ENCODE measurements at places on chromosomes 2 and 18.

- no peak for DNase-seq
Observed at GRCh38 chr2:125168442-125168841, 1143.4 kb downstream of the CNTNAP5 start.

DNA sequence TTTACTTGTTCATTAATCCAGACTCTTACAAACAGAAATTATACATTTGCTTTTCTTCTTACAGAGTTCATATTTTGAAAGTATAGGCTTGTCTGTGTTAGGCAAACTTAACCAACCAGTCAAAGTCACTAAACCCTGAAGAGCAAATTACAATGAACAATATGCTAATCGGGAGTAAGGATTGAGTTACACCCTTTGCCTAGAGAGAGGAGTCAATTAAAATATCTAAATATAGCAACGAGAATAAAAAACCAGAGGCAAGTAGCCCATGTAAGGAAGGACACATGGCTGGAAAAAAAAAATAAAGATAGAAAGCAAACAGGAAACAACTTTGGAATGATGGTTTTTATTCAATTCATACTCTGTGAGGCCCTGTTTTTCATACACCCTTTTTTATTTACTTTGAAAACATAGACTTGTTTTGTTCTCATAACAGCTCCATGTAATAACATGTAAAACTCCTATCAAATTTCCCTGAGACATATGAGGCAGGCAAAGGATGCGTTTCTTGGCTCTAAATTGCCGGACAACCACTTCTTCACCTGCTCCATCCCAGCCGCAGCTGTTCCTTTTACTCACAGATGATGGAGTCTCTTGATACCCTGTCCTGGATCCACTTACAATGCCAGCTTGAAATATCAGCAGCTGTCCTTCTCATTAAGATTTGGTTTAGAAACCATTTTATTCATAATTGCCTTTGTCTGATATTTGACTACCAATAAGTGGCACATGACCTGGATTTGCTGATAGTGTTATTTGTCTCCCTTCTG, 767.7 kb upstream of the GCFC2 start:
- DNase-seq, result no peak

GRCh38 chr2:10229462-10230099, 73.1 kb upstream of the HPCAL1 start:
- DNase-seq, result no peak

- no peak for DNase-seq
Observed at GRCh38 chr2:61759005-61759404, 94.9 kb downstream of the FAM161A start.

GRCh38 chr2:2472881-2473280, 141.8 kb upstream of the MYT1L start:
- no peak for DNase-seq

DNA sequence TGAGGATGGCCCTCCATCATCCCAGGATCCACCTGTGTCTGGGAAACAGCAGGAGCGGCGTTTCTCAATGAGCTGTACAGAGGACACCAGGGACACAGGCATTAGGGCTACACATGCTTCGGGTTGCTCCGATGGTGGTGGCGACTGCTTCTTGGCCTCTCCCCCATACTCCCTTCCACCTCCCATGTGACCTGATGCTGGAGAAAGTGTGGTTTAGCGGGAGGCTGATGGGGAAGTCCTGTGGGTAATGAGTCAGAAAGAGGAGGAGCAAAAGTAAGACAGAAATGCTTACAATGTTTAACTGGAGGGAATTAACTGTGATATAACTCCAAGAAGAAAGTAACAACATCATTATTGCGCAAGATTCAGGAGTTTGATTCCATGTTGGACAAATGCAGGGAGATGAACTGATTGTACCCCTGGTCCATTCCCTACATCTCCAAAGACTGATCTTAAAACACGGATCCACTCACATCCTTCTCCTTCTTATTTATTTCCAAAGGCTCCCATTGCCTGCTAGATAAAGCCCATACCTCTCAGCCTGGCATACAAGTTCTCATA, 186.6 kb downstream of the NRP2 start:
- DNase-seq, result no peak

- DNase-seq, result no peak
Observed at GRCh38 chr2:121489284-121489683, 41.4 kb upstream of the RNU4ATAC start.

- DNase-seq, result no peak
Observed at GRCh38 chr2:40208463-40208862, 243.4 kb downstream of the SLC8A1 start.

GRCh38 chr2:118044854-118045253, 31.0 kb upstream of the CCDC93 start:
- DNase-seq, result no peak

DNA sequence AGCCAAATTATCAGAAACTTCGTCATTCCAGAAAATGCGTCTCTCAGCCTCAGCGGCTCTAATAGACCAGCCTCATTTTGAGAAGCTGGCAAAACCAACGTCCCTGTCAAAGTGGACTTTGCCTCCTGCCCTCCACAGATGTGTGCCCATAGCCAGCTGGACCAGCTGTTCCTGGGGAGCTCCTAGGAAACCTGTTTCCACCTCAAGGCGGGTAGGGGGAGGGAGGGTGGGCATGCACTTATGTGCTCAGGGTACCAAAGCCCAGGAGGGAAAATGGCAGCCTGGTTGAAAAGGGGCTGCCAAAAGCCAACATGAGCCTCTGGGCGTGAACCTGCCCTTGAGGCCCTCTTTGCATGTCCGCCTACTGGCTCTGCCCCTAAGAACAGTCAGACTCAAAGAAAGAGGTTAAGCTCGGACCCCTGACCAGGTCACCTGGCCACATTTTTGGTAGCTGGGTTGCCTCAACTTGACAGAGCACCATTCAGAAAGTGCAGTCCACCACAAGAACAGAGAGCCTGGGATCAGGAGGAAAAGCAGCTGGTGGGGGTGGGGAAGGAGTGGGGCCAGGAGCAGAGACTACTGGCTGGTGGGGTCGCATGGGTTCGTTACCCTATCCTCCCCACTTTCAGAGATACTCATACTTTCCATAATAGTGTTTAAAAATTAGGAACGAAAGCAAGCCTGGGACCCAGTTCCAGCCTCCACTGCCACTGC, 3.5 kb downstream of the PER2 start:
- no peak for DNase-seq

DNA sequence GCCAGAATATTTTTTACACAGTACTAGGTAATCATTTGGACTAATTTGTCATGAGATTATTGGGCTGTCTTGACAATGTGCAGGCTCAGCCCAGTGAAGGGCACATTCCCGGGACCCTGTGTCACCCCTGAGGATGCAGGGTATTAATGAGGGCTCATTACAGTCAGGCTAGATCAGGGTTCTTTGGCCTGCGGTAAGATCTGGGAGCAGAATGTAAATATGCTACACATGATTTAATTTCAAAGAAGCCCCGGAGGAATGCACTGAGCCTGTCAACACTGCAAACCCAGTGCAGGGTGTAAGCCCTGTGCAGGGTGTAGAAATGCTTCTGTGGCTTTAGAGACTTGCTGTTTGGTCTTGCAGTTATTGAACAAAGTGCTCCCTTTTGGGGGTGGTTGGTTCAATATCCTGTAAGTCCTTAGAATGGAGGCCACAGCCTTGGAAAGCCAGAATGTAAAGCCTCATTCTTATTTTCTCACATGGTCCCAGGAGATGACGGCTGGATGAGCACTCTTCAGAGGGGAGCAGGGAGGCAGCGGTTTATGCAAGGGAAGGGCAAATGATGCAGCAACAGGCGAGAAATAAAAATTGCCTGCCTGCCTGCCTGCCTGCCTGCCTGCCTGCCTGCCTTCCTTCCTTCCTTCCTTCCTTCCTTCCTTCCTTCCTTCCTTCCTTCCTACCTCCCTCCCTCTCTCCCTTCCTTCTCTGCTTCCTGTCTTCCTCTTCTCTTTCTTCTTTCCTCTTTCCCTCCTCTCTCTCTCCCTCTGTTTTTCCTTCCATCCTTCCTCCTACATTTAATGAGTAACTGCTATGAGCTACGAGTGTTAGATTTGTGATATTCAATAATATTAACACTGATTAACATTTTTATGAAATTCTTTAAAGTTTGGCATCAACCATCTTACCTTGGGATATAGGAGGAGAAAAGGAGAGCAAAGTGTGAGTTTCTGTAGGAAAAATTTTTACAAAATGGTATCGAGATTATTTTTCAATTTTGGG, 148.8 kb downstream of the VAPA start:
- no peak for DNase-seq

GRCh38 chr2:54984476-54984875, 65.8 kb downstream of the RTN4 start:
- no peak for DNase-seq

DNA sequence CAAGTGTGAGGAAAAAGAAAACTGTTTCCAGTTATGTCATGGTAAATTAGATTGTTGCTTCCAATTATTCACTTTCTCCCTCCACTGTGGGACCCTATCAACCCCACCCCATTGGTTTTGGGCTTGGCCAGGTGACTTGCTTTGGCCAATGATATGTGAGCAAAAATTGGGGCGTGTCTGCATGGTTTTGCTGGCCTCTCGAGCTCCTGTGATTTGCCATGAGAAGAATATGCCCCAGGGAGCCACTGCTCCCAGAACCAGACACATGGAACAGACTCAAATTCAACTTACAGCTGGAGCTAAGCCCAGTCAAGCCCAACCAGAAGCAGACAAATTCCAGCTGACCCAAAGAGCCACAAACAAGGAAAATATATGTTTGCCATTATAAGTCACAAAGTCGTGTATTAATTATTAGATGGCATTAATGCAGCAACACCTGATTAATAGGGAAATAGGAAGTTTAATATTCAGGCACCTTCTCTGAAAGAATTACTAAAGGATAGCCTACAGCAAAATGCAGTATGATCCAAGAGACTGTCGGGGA, 248.9 kb downstream of the ANAPC1 start:
- no peak for DNase-seq

DNA sequence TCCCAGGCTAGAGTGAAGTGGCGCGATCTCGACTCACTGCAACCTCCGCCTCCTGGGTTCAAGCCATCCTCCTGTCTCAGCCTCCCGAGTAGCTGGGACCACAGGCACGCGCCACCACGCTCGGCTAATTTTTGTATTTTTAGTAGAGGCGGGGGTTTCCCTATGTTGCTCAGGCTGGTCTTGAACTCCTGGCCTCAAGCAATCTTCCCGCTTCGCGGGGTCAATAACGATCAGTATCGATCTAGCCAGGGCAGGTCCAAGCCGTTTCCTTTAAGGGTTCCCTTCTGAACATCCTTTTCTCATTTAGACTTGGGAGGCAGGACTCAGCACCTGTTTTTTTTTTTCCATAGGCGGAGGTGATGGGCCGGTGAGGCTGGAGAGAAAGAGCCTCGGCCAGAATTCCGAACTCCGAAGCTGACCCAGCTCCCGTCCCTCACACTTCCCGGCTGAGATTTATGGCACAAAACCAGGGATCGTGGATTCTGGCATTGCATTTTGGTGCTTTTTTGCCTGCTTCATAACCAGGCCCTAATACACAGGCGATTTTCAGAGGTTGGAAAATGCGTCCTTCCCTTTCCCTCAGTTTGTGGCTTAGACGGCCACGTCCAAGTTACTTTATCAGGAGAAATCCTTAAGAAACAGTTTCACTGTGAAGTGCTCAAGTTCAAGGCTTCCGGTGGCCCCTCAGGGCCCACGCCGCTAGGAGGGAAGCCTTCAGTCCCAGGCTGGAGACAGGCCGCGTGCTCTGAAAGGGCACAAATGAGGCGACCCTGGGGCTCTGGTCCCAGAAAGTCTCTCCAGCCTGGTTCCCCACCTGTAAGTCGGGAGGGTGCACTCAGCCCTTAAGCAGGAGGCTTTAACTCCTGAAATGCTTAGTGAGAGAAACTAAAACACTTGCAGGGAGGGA, 998 bp upstream of the SLC66A3 start:
- DNase-seq, result peak; percentile 7

DNA sequence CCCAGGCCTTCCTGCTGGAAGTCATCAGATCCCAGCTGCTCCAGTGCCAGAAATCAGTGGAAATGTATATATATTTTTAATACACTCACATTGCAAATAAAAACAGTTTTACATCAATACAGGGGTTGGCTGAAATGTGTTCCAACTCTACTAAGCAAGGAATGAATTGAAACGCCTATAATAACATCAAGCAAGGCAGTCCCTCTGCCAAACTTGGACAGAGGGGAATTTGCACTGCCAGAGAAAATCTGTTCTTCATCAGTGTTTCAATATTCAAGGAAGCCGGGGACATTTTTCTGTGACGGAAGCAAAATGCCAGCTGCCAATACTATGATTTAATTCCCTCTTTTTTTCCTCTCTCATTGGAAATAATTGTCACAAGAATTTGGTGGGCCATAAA, 335.3 kb downstream of the TNS1 start:
- DNase-seq, result no peak

GRCh38 chr2:129248198-129248597, 731.3 kb upstream of the RAB6C start:
- DNase-seq, result no peak

GRCh38 chr2:235575904-235576303, 82.1 kb downstream of the AGAP1 start:
- no peak for DNase-seq

Data from T-helper 17 cell (primary cell).